ENCODE measurements at places on chromosomes 11 and 22.

- no peak for DNase-seq
Measured at GRCh38 chr11:21082853-21083252, 413.5 kb downstream of the NELL1 start.

- DNase-seq, result no peak
Measured at GRCh38 chr11:22584976-22585375, 40.6 kb downstream of the FANCF start.

GRCh38 chr11:112566124-112566523, 305.5 kb upstream of the PLET1 start:
- no peak for DNase-seq

- no peak for DNase-seq
Measured at GRCh38 chr11:13174090-13174489, 103.5 kb upstream of the BMAL1 start.

DNA sequence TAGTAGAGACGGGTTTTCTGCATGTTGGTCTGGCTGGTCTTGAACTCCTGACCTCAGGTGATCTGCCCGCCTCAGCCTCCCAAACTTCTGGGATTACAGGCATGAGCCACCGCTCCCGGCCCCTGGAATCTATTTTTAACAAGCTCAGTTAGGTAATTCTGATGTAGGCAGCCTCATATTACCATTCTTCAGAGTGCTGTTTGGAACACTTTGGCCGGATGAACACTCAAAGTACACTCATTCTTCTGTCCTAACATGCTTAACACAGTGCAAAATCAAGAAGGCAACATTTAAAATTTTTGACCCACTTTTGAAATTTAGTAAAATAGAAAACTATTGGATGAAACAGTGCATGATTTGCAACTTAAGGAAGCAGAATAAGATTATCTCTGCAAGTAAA, 586.7 kb upstream of the CHORDC1 start:
- DNase-seq, result no peak

- no peak for DNase-seq
Measured at GRCh38 chr11:112127056-112127455, 36.8 kb downstream of the IL18 start.

- no peak for DNase-seq
Measured at GRCh38 chr11:63530021-63530420, 6.6 kb upstream of the PLAAT4 start.

GRCh38 chr11:94762995-94763394, 5.2 kb upstream of the AMOTL1 start:
- no peak for DNase-seq

- DNase-seq, result no peak
Measured at GRCh38 chr11:69395287-69395686, 86.2 kb upstream of the LINC01488 start.

GRCh38 chr11:26950260-26950719, 43.6 kb upstream of the FIBIN start:
- DNase-seq, result no peak

- no peak for DNase-seq
Measured at GRCh38 chr11:121241343-121242211, 51.0 kb upstream of the SC5D start.

DNA sequence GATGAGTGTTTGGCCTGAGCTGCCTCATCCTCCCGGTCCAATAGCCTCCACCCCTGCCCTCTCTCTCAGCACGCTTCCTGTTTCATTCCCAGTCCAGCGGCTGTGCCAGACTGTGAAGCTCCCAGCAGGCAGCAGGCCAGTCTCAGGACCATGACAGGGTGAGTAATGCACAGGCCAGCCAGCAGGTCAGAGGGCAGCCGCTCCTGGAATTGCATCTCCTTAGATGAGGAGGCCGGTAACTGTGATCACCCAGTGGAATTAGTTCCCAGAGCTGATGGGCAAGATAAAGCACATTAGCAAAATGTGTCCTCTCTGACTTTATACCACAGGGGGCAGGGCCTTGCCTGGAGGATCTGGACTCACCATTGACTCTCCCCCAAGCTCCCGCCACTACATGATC, 251.2 kb downstream of the ETS1 start:
- DNase-seq, result no peak

DNA sequence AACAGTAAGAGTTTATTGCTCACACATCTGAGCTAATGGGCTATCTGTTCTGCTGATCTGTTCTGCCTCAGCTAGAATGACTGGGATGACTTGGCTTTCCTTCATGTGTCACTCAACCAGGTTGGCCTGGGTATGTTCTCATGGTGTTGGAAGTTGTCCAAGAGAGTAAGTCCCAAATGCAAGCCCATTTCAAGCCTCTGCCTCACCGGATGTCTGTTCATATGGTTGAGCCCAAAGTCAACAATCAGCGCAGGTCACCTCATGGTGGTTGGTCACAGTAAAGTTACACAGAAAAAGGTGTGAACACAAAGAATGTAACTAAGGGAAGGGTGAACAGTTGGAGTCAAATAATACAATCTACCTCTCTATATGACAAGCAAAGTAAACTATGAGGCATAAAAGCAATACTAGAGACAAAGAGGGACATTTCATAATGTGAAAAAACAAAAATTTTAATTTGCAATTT, 1.9 kb downstream of the GDPD4 start:
- no peak for DNase-seq

DNA sequence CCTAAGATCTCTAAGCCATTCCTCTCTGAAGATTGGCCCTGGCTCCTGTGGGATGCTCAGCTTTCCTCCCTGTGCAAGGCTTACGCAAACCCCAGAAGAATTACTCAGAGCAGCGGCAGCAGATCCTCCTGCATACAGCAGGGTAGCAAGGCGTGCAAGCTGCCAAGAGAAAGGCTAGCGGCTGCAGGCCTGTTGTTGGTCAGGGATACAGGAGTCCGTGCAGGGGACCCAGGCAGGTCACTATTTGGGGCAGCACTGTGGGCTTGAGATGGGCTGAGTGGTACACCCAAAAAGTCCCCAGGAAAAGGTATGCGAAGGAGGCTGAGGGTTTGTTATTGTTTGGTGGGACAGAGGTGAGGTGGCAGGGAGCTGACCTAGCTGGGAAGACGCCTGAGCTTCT, 1.5 kb downstream of the GLB1L2 start:
- no peak for DNase-seq

DNA sequence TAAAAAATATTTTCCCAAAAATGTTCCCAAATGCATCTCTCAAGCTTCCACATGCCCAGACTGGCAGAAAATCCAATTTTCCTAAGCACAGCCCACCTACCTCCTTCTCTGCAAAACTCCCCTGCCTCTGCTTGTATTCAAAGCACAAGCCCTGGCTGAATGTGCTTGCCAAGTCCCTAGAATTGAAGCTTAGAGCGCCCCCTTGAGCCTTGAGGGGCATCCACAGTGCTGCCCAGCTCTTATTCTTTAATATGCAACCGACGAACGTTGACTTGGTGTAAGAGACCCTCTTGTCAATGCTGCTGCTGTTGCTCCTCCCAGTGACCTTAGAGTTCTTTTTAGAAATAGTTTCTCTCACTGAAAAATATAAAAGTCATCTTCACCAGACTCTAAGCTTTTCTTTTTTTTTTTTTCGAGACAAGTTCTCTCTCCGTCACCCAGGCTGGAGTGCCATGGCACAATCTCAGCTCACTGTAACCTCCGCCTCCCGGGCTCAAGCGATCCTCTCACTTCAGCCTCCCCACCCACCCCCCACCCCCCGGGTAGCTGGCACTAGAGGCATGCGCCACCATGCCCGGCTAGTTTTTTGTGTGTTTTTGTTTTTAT, 63.5 kb upstream of the CAPRIN1 start:
- DNase-seq, result peak; percentile 64

- DNase-seq, result no peak
Measured at GRCh38 chr11:22415476-22415875, 77.3 kb downstream of the SLC17A6 start.

DNA sequence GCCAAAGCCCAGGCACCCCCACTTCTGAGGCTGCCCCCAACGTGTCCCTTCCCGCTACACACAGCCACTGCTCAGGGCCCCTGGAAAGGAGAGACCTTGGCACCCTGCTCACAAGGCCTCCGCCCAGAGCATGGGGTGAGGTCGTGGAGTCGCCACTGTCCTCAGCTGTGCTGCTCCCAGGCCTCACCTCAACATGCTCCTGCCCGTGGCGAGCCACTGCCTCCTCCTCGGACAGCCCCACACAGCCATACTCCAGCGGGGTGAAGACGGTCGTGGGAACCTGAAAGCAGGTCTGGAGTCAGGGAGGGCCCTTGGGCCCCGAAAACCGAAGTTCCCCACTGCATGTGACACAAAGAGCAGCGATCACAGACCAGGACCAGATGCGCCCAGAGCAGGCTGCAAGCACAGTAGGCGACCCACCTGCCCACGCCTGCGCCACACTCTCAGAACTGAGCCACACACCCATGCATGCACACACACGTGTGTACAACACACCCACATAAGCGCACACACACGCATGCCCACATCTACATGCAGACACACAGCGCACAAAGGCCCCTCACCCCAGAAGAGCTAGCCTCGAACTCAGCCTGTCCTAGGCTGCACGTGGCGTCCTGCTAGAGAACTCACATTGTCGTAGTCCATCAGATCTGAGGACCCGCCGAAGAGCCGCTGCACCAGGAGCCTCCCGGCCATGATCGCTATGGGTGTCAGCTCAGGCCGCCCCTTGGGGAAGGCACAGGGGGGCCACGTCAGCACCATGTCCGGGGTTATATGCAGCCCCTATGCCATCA, 25.5 kb upstream of the GNB1L start:
- DNase-seq, result no peak

DNA sequence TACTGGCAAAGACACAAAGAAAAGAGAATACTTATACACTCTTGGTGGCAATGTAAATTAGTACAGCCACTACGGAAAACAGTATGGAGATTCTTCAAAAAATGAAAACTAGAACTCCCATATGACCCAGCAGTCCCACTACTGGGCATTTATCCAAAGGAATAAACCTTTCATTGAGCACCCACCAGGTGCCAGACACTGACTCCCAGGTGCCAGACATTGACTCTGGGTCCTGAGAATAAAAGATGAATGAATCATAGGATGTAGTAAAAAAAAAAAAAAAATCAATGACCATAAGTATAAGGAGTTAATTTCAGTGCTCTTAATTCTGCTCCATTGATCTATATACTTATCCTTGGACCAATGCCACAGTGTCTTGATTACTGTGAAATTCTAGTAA, 28.2 kb downstream of the HEPHL1 start:
- DNase-seq, result no peak

- no peak for DNase-seq
Measured at GRCh38 chr11:58958500-58958899, 19.2 kb downstream of the GLYATL1 start.

GRCh38 chr11:121671283-121672168, 218.8 kb upstream of the SORL1-AS1 start:
- no peak for DNase-seq

GRCh38 chr11:109644152-109644551, 222.2 kb downstream of the C11orf87 start:
- DNase-seq, result no peak

- DNase-seq, result no peak
Measured at GRCh38 chr22:24521791-24522245, 26.7 kb downstream of the UPB1 start.

- no peak for DNase-seq
Measured at GRCh38 chr11:44257338-44258189, 52.4 kb downstream of the ALX4 start.

DNA sequence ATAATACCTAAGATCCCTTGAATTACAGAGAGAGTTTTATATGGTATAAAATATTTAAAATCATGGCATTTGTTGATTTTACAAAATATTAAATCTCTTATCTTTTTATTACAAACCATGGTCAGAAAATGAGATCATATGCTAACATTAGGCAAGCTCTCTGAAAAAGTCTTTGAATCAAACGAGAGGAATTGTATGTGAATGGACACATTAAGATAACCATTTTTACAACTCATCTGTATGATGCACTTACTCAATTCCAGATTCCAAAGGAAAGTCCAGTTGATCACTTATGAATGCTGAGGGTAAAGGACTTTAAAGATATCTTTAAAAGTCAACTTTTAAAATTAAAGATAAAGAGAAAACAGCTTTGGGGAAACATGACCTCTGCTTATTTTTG, 83.5 kb upstream of the LUZP2 start:
- DNase-seq, result no peak

GRCh38 chr11:25537393-25537792, 794.5 kb upstream of the ANO3 start:
- no peak for DNase-seq

GRCh38 chr11:122869622-122870021, 12.9 kb upstream of the JHY start:
- DNase-seq, result no peak

DNA sequence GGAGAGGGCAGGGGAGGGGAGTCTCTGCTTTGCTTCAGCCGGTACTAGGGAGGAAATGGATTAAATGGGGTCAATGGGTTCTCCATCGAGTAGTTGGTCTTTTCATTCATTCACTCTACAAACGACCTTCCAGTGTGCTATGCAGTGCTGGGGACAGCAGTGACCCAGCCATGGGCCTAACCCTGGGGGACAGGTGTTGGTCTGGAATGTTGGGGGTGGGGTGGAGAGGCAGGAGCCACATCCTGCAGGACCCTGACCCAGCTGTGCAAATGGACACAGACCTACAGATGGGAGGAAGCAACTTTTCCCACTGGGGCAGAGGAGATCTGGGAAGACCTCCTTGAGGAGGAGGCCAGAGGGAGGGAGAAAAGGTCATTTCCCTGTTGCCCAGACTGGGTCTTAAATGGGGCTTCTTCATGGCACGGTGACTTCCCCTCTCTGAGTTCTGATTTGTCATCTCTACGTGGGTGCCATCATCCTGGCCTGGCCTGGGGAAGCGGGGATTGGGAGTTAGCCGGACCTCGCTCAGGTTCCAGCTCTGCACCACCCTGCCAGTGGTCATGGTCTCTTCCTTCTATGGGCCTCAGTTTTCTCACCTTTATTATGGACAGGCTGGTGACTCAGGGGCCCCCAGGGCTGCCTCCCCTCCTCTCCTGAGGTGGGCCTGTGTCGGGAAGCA, 2.0 kb downstream of the CYTH4 start:
- DNase-seq, result no peak

DNA sequence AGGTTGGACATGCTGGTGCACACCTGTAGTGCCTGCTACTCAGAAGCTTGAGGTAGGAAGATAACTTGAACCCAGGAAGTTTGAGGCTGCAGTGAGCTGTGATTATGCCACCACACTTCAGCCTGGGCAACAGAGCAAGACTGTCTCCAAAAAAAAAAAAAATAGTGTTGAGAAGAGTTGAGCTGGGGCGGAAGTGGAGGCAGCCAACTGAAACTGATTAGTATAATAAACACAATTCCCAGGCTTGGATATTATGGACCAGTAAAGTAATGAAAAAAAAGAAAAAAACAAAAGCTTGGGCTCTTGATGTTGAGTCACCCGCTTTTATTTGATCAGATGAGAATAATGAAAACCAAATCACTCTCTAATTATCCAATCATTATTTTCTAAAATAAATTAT, 21.0 kb downstream of the LDLRAD3 start:
- no peak for DNase-seq

GRCh38 chr22:30104501-30105156, 24.4 kb downstream of the HORMAD2 start:
- no peak for DNase-seq

DNA sequence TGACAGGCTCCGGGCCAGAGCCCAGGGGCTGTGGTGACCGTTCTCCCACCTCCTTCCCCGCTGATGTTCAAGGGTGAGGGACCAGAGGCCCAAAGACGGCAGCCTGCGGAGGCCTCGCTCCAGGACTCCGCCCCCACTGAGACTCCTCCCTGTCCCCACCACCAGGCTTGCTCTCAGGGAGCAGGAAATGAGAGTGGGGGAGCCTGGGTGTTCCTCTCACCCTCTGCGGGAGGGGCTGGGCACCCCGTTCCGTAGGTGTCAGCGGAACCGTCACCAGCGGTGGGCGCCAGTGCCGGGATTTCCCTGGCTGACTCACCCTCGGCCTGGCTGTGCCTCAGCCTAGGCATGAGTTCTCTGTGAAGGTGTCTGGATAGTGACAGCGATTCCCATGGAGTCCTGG, 15.7 kb downstream of the DAGLA start:
- DNase-seq, result no peak
